ENCODE measurements at places on chromosomes 6 and 20. TPM values are rescaled to one million over a fixed set of nuclear protein-coding genes. Genes with fewer than 3 reads are reported as not detected.

DNA sequence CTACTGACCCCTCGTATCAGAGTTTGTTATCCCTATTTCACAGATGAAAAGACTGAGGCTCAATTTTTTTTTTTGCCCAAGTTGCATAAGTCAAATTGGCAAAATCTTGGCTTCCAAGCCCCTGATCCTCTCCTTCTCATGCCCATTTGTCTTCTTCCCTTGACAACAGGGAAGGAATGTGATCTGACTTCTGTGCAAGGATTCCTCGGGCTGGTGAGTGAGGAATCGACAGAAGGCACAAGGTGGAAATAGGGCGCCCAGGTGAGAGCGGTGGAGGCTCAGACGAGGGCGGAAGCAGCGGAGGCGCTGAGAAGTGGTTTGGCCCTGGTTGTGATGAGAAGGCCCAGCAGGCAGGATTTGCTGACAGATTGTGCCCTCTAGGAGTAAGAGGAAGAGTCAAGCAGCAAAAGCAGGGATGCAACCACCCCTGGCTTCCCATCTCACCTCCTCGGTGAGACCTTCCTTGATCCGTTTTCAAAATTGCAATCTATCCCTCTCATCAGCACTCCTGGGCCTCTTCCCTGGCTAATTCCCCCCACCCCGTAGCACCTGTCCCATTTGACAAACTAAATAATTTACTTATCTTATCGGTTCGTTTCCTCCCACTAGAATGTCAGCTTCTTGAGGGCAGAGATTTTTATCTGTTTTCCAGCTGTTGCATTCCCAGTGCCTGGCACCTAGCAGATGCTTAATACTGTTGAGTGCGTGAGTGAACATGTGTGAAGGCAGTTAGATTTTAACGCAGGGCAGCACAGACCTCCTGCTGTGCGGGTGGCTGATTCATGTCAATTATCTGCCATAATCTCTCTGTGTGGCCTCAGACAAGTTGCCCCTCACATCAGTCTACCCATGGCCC lies 3.7 kb upstream of the SIRPA start:
- DNase-seq: no peak

The SYCP2 gene
- total RNA-seq: 4.4 TPM

The HLA-DMA gene
- total RNA-seq: 16.5 TPM

DNA sequence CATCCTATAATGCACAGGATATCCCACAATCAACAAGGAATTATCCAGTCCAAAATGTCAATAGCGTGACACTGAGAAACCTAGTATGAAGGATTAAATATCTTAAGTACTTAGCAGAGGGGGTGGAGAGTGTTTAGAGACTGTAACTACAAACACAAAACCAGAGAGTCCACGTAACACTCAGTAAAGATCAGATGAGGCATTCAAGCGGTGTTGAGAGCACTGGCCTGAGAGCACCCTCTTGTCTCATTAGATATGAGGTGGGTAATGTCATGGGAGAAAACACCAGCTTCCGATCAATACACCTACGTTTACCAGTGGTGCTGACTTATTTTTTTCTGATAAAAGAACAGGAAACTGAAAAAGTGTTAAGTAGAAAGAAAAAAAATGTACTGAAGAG lies 2.3 kb downstream of the FAM184A start:
- DNase-seq: peak; percentile 39

The PGC gene
- not detected for total RNA-seq

The NFATC2 gene
- 33.2 TPM for total RNA-seq

- no peak for DNase-seq
Measured at GRCh38 chr6:129287231-129288177, 404.6 kb downstream of the LAMA2 start.

- DNase-seq: no peak
Measured at GRCh38 chr6:122623279-122623678, 13.1 kb downstream of the PKIB start.

The KCNQ5 gene
- total RNA-seq: 2.1 TPM

DNA sequence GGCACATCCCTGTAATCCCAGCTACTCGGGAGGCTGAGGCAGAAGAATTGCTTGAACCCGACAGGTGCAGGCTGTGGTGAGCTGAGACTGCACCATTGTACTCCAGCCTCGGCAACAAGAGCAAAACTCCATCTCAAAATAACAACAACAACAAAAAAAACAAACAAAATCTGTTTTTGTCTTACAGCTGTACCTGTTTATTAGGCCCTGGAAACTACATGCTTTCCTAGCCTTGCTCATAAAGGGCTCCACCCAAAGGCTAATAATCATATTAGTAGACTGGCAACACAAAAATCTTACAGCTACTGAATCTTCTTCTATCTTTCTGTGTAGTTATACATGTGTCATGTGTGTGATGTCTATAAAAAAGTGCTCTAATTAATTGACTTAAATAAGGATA lies 503.9 kb upstream of the EYS start:
- no peak for DNase-seq

The PNLDC1 gene
- not detected for total RNA-seq

DNA sequence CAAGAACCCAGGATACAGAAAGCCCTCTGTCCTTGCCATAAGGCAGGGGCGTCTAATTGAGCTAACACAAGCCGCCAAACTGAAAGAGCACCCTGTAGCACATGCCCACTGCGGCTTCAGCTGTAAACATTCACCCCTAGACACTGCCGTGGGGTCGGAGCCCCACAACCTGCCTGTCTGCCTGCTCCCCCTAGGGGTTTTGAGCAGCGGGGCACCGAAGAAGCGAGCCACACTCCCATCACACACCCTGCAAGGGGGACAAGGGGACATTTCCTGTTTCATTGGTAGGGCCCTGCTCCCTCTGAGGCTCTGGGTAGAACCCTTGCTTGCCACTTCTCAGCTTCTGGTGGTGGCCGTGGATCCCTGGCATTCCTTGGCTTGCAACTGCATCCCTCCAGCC lies 45.2 kb upstream of the BCLAF1 start:
- DNase-seq: no peak

DNA sequence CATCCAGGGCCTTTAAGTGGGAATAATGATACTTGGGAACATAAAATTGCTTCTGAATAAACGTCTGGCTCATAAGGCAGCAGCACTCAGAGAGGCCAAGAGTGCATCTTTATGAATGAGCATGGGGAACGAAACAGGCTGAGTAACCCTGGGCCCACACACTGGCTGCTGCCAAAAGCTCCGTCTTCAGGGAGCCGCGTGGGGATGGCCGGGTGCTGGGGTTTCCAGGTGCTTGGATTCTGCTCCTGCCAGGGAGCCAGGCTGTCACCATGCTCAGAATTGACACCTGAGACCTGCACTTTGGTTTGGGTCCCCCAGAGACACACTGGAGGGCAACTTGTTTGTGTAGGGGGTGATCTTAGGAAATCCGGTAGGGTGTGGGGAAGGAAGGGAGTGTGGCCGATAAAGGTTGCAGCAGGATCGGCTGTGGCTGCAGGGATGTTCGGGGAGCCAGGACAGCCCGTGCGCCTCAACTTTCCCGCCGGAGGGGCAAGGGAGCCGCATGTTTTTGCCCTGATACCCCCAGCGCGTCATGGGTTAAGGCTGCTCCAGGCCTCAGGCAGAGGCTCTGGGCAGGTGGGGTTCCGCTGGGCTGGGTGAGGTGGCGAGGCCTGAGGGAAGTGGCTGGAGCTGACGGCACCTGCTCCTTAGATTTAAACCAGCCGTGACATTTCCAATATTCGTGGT lies 101.8 kb downstream of the YTHDF1 start:
- no peak for DNase-seq

- DNase-seq: no peak
Measured at GRCh38 chr20:10007747-10008146, 27.0 kb upstream of the ANKEF1 start.

GRCh38 chr20:51525241-51526105 lies 17.0 kb downstream of the NFATC2 start:
- no peak for DNase-seq

DNA sequence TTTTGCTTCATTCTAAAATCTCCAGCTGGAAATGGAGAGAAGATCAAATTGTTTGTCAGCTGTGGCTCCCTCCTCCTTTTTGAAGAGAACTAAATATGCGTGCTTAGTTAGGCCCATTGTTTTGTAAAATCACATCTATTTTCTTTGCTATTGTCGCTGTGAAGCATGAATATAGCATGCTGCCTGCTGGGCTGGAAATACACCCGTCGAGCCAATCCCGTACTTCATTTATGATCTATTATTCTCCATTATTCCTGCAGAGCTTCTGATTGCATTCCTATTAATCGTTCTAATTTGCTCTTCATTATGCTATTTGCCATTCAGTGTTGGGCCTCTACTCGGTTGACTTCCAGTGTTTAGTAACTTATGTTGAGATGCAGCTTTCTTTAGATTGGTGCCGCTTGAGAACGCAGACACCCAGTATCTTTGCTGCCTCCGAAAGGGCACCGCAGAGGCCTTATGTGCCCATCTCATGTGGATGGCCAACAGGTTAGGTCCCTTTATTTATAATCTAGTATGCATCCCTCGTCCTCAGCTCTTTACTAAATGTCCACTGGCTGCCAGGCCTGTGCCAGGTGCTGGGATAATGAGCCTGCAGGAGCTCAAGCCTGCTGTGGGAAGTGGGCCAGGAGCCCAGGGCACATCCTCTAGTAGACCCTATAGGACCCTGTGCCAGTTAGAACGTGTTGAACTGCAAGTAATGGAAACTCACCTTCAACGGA lies 45.6 kb downstream of the FAM50B start:
- no peak for DNase-seq

GRCh38 chr6:167272151-167272550 lies 19.0 kb upstream of the UNC93A start:
- DNase-seq: no peak

GRCh38 chr20:46814366-46815232 lies 80.0 kb upstream of the EYA2 start:
- no peak for DNase-seq

GRCh38 chr6:105058316-105058715 lies 101.4 kb downstream of the LIN28B start:
- DNase-seq: no peak

DNA sequence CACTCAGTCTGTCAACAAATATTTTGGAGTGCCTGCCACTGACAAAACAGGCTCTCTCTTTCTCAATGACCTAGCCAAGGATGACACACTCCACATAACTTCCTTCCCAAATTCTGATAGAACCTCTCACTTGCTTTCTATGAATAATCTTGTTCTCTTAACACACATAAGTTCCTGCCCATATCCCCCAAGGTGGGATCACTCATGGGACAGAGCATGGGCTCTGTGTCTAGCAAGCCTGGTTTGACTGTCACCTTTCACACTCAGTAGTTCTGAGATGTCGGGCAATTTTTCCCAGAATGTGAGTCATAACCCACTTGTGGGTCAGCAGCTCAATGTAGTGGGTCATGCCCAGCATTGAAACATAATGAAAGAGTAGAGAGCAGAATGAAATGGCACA lies 78.1 kb downstream of the LRFN2 start:
- DNase-seq: no peak

DNA sequence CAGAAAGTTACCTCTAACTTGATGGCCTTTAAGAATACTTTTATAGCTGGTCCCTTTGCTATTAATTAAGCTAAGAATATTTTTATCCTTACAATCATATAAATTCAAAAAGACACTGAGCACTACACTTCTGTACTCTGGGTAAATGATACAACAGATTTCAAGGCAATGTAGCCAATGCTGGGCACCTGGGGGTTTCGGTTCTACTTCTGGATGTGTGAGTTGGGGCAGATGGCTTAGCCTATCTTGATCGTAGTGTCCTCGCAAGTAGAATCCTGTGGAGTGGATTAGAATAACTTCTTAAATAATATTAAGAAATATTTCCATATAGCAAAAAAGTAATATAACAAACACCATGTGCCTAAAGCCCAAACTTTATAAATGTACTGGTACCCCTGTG lies 96.9 kb upstream of the NT5E start:
- no peak for DNase-seq

GRCh38 chr6:99011151-99011550 lies 63.4 kb upstream of the FBXL4 start:
- no peak for DNase-seq

DNA sequence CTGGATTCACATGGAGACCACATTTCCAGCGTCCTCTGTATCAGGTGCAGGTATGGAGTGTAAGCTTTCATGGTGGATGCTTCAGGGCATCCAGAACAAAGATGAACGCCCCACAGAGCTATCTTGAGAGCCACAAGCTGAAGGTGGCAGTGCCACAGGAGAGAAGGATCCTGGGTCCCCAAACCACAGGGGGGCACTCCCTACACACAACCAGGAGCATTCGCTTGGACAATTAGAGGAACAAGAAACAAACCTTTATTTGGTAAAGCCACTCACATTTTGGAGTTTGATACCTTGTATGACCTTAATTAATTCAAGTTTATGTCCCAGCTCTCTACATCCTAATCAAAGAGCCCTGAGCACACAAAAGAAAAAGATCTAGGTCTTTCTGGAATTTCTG lies 406.3 kb downstream of the PREX1 start:
- no peak for DNase-seq

- no peak for DNase-seq
Measured at GRCh38 chr20:6599876-6600735, 167.4 kb upstream of the BMP2 start.

The GHRH gene
- total RNA-seq: not detected

- no peak for DNase-seq
Measured at GRCh38 chr6:80126657-80127345, 20.3 kb downstream of the BCKDHB start.

The CGAS gene
- 11.9 TPM for total RNA-seq

DNA sequence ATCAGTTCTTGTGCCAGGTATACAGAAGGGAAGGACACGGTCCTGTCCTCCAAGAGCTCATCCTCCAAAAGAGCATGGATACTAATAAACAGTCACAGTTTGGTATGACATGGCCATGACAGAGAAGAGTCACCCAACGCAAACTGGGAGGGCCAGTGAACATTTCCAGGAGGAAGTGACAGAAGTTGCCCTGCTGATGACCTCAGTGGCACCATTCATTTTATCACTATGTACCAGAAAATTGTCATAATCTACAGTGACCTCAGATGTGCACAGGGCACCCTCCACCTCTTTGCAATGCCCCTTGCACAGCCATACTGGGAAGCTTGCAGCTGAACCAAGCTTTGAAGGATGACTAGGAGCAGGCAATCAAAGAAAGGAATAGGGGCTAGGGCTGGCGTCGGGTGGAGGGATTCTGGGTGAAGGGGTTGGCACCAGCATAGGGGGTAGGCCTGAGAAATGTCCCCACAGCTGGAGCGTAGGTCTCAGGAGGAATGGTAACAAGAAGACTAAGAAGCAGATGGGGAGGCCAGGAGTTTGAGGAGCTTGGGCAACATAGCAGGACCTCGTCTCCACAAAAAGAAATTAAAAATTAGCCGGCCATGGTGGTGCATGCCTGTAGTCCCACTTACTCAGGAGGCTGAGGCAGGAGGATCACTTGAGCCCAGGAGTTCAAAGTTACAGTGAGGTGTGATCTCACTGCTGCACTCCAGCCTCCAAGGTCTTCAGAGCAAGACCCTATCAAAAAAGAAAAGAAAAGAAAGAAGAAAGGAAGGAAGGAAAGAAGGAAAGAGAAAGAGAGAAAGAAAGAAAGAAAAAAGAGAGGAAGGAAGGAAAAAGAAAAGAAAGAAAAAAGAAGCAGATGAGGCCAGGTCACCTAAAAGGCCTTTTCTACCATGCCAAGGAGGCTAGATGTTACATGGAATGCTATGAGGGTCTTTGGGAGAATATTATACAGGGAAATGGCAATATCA lies 65.3 kb upstream of the SNX9 start:
- no peak for DNase-seq
